CD4-positive, alpha-beta memory T cell (primary cell): ENCODE measurements at places on chromosomes 5 and 9.

DNA sequence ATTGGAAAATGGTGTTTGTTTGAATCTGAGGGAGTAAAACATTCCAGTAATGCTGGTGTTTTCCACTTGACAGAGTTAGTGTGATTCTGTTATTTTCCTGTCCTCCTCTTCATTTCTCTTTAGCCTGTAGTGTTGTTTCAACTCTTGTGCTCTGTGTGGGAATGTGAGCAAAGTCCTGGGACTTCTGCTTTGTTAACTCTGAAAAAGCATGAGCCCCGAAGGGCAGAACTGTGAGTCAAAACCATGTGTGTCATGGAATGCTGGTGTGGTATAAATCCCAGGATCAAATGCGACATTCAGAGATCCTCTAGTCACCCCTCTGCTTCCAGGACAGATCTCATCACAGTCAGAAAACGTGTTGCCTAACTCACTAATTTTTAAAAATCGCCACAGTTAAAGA is 8.9 kb downstream of the F2R start:
- DNase-seq, result no peak

DNA sequence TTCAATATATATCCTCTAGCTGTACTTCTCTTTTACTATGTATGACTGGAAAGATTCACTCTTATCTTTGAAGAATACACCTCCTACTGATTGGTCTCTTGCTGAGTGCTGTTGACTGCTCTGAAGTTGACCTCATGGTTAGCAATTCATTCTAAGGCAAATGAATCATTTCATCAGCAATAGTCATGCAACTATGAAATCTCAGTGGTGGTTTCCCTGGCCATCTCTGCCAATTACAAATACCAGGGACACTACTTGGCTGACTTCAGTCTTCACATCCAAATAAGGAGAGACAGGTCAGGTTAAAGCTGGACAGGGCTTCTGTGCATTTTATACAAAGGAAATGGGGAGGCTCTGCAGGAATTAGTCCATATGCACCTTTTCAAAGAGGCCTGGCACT is 333.5 kb upstream of the ACTBL2 start:
- no peak for DNase-seq

DNA sequence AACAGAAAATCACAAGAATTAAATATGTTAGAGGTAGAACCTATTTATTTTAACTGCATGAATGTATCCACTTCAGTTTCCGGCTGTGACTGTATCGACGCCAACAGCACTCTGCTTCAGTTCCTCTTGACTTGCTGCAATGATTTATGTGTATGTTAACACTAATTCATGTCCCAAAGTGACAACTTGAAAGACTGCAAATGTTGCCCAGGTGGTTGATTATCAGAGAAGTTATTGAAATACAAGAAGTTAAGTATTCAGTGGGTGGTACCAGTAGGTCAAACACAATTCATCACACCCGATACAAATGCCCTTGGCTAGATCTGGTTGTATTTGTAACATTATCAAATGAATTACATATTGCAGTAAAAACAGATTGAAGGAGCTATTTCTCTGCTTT is 622.7 kb upstream of the CDH18 start:
- no peak for DNase-seq

- DNase-seq, result no peak
These were observed 128.4 kb upstream of the IER5L start for GRCh38 chr9:129306318-129306973.

- no peak for DNase-seq
These were observed 52.5 kb upstream of the PTGS1 start for GRCh38 chr9:122318284-122318683.
